ENCODE measurements at places on chromosomes 13 and 19.

- no peak for DNase-seq
These were observed 15.1 kb upstream of the KATNAL1 start for GRCh38 chr13:30322428-30322827.

DNA sequence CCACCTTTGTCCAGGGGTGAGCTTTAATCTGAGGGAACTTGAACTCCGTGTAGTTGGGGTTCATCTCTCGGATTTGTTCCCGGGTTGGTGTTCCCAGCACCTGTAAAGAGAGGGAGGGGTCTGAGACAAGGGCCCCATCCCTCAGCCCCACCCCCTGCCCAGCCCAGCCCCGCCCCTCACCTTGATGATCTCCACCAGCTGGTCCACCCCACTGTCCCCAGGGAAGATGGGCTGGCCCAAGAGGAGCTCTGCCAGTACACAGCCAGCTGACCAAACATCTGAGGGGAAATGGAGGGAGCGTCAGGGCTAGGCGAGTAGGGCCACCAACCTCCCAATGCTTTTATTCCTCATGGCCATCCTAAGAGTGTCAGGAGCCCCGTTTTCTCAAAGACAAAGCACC is 9.3 kb downstream of the GSK3A start:
- no peak for DNase-seq

- no peak for DNase-seq
These were observed 1591.5 kb downstream of the PCDH9 start for GRCh38 chr13:65638572-65639168.

DNA sequence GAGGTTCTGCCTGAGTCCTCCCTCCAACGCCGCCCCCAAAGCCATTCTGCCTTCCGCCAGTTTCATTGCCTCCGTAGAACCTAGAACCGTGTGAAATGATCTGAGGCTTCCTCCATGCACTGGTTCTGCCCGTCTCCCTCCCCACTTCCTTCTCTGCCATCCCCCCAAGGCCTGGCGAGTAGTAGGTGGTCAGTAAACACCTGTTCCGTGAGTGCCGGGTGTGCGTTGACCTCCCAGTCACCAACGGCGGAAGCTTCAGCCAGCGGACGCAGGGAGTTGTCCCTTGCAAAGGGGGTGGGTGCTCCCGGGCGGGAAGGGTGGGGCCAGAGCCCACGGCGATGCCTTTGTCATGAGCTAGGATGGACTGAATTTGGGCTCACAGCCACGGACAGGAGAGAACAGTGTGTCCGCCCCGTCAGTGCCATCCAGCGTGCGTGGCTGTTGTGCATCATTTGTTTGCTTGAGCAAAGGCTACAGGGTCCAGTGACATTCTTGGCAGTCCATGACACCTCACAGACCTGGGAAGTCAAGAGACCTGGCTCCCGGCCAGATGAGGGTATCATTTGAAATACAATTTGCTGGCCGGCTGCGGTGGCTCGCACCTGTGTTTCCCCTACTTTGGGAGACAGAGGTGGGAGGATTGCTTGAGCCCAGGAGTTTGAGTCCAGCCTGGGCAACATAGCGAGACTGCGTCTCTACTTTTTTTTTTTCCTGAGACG is 43.1 kb downstream of the NFIC start:
- DNase-seq, result no peak

GRCh38 chr13:77351315-77351714 is 24.4 kb upstream of the MYCBP2 start:
- DNase-seq, result no peak

DNA sequence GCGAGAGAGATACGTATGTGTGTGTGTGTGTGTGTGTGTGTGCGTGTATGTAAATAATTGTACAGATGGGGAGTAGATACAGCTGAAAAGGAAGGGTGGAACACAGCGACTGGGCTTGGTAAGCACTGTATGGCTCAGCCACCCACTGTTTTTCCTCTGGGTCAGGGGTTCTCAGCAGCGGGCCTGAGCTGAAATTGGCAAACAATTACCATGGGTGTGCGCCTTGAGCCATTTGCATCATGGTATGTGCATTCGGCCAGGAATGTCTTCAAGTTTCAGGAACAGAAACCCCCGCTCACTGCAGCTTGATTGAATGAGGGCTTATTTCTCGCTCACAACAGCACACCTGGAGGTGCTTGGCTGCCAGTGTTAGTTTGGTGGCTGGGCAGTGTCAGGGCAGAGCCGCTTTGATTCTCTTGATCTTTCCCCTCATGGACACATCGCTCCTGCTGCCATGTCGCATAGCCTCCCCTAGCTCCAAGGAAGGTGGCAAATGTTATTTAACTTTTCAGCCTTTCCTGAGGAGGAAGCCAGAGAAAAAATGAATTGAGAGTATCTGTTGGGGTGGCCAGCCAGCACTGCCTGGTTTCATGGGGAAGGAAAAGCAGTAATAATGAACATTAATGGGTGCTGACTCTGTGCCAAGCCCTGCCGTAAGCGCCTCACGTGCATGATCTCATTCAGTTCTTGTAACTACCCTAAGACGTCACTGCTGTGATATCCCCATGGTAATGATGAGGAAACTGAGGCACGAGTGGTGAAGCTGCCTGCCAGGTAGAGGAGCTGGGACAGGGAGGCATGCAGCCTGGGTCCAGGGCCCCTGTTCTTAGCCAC is 126.9 kb downstream of the SIPA1L3 start:
- DNase-seq, result no peak

- DNase-seq, result no peak
These were observed 38.4 kb downstream of the GNG7 start for GRCh38 chr19:2663920-2664571.

- DNase-seq, result no peak
These were observed 2.9 kb downstream of the LILRA2 start for GRCh38 chr19:54576411-54576976.

DNA sequence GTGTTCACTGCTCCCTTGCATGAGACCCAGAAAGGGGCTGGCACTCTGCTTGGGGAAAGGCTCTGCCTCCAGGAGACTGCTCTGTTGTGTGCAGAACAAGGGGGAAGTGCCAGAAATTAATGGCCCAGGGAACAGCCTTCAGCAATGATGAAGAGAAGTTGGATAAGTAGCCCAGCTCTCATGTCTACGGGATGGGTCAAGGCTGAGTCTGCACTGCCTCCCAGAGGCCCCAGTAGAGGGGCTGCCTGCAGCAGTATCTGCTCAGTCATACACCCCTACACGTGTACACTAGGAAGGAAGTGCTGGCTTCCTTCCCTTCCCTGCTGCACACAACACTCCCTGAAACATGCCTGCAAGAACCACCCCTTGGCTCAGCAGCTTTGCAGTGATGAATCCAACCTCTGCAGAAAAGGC is 54.6 kb upstream of the URI1 start:
- no peak for DNase-seq
